Lung (tissue), 17 donors: ENCODE measurements at places on chromosomes 3 and 15. TPM values are rescaled to one million over a fixed set of nuclear protein-coding genes. Genes with fewer than 3 reads are reported as not detected.

DNA sequence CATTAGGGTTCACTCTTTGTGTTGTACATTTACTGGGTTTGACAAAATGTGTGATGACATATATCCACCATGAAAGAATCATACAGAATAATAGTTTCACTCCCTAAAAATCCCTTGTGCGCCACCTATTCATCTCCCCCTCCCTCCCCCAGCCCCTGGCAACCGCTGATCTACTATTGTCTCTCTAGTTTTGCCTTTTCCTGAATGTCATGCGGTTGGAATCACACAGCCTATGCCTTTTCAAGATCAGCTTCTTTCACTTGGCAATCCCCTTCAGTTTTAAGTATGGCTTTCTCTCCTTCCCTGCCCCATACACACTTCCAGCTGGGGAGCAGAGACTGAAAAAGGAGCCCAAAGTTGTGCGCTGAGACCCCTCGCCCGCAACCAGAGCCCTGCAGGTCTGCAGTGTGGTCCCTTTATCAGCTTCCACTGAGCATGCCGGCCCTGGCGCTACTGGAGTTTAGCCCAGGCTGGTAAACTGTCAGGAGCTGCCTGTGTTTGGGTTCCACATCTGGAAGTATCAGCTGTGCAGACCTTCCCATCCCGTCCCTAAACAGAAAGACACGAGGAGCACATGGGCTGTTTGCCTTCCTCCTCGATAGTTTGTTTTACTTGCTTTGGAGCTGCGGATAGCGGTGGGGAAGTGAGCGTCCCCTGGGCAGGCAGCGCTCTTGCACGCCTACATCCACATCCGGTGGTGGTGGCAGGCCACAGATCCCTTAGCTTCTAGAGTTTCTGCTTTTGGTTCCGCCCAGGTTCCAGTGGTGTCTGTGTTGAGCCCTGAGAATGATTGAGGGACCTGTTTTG lies 12.3 kb downstream of the BOC start:
- H3K27ac ChIP-seq: no peak overlapping the region

GRCh38 chr3:55860049-55860721 lies 373.1 kb upstream of the WNT5A start:
- peak; percentile 32 for DNase-seq
- no peaks in the 10 kb centered on the region for H3K27me3 ChIP-seq
- no peak overlapping the region for H3K4me3 ChIP-seq
- no peaks in the 10 kb centered on the region for H3K36me3 ChIP-seq

DNA sequence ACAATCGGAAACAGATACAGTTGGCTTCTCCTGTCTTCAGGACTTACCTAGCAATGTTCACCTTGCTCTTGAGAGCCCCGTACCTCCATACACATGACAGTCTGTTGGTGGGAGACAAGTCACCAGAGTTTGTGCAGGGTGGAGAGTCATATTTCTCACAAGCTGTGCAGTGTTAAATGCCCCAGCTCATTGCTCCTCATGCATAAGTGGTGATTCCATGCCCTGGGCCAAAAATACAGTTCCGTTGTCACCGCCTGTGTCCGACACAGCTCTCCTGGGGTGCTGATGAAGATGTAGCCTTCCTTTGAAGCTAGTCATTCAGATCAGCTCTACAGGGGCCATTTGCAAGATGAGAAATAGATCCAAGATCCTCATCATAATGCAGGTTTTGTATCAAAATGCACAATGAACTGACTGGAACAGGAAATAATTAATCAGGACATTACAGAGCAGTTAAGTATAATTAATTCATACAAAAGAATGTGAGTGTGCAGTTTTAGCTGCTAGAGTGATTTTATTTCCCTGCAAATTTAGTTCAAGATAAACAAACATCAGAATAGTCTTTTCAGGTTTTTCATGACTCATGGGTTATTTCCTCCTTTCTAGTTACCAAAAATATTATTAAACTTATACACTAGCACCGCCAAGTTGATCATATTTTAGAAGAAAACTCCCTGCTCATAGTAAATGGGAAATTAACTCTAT lies 66.5 kb downstream of the CD47 start:
- no peaks in the 10 kb centered on the region for H3K4me1 ChIP-seq
- no peak overlapping the region for H3K27ac ChIP-seq
- no peaks in the 10 kb centered on the region for H3K36me3 ChIP-seq
- no peak overlapping the region for H3K4me3 ChIP-seq

DNA sequence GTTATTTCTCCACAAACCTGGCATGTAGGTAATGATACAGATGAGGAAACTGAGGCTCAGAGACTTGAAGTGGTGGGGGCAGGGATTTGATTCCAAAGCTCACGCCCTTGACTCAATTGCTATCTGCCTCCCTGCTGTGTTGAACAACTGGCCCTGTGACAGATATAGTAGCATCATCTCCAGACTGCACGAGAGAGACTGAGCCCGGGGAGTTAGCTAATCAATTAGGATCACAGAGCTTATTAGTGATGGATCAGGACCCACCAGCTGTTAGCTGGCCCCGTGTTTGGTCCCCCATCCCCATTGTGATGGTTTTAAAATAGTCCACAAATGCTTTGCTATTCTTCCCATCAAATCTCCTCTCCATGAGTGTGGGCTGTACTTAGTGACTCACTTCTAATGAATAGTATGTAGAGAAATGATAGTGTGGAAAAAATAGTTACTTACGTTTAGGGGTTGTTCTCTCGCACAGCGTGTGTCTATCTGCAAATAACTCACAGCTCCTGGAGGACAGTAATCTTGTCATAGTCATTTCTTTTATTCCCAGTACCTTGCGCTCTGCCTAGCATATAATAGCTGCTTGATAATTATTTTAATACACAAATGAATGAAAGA lies 74.4 kb upstream of the KLF13 start:
- no peaks in the 10 kb centered on the region for H3K4me1 ChIP-seq
- no peaks in the 10 kb centered on the region for H3K36me3 ChIP-seq
- no peak overlapping the region for H3K4me3 ChIP-seq
- no peak overlapping the region for H3K27ac ChIP-seq

SCG5 gene
- 0.77 TPM for total RNA-seq
